NCI-H446 (cell line): ENCODE measurements at places on chromosomes 12 and 14.

DNA sequence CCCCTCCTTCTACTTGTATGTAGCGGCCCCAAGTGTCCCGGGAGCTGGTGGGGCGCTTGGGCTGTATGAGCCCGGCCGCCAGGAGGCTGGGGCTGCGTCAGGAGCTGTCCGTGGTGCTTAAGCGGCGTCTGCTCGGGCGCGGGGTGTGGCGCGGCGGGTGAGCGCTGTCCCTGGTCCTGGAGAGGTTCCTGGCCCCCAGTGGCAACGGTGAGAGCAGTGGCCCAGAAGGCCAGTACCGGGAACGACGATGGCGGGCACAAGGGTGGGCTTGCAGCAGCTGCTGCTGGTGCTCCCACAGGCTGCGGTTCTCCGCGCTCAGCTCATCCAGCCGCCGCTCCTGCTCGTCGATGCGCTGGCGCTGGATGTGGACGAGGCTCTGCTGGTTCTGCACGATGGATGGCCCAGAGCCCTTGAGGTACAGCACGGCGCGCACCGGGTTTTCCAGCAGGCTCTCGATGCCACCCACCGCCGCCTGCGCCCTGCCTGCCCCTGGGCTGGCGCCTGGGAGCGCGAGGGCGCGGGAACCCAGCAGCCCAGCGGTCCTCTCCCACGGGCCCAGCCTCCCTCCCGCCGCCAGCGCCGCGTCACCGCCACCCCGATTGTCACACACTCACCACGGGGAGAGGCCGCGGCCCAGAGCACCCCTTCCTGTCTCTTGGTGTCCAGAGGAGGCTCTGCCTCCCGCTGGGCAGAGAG is 41.9 kb upstream of the FKBP4 start:
- DNase-seq: no peak

DNA sequence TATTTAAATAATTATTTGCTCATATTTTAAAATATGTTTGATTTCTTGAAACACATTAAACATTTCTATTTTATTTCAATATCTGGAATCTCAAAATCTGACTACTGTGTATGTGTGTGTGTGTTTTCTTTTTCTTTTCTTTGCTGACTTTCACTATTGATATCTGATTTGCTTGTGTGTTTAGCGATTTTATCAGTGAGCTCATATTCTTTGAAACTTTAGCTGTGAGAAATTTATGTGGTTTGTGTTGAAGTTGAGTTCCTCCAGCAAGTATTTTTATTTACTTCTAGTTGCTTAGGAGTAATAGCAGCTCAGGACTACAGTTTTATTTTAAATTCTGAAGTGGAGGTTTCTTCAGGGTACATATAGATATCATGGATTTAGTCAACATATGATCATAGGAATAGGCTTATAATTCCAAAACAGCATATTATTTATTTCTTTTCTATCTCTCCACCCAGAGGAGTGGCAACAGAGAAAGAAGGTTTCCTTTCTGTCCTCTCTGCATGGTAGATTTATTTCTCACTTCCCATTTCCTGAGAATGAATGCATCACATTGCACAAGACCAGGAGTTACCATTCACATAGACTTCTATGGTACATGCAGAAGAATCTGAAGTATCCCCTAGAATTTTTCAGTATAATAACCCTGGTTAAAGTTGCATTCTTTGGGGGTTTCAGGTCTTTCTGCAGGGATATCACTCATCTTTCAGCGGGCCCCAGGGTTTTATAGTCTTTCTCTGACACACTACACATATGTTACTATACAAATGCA is 60.5 kb downstream of the PTPRQ start:
- no peak for DNase-seq

GRCh38 chr12:120640861-120641833 is 721 bp downstream of the CABP1 start:
- no peak for DNase-seq

GRCh38 chr12:122965321-122965751 is 927 bp downstream of the ABCB9 start:
- DNase-seq: no peak

DNA sequence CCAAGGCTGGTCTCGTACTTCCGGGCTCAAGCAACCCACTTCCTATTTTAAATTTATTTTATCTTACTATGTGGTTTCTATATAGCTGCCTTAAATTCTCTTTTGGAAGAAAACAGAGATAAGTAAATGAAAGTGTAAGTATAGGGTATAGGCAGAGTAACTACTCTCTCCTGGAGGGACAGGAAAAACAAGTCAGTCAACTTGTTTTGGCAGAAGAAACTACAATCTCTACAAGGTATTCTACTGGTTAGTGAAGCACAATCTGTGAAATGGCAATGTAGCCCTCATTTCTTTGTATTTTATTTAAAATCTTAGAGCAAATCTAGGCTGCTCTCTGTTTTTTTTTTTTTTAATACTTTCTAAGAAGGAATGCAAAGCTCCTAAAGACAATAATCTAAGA is 55.4 kb downstream of the UBR7 start:
- no peak for DNase-seq

- no peak for DNase-seq
Measured at GRCh38 chr12:42916143-42916542, 326.6 kb upstream of the PRICKLE1 start.

DNA sequence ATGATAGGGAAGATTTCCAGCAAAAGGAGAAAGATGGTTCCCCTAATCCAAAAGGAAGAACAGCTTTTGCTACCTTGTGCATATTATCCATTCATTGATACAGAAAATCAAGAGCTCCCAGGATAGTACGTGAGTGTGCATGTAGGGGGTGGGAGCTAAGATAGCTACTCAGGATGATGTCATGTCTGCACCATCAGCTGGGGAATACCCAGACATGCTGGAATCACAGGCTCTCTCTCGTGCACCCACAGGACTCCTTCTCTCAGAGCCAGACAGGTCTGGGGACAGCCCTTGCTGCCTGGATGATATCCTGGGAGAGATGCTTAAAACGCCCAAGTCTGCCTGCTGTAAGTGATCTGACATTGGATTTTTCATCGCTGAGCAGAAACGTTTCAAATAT is 38.9 kb downstream of the FOXN3 start:
- no peak for DNase-seq

DNA sequence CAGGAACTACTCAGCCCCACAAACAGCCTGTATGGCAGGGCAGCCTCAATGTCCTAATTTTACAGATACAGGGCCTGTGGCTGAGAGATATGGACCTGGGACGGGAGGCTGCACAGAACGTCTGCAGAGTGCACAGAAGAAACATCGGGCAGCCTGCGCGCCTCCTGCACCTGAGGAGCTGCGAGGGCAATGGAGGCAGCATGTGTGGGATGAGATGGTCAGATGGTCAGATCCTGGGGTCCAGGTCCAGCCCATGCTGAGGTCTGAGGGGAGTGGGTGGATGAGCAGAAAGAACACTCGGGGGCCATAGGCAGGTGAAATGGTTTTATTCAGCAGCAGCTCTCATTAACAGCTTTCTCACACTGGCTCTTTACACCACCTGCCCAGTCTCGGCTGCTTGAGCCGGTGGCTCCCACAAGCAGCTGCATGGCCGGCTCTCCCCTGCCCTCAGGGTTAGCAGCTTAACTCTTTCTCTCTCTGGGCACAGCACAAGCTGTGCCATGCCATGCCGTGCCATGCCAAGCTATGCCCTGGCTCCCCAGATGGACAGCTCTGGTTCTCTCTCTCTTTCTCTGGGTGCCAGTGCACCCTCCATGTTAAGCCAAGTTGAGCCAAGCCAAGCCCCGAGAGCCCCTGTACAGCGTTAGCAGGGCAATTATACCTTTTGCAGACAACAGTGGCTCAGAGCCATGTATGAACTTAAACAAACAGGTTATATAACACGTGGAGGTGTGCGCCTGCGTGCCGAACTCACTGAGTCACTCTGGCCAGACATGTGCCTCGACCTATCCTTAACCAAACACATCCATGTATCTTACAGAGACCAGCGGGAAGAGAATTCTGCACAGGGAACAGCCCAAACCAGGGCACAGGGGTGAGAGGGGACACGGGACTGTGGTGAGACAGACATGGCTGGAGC is 47.6 kb downstream of the RIMBP2 start:
- no peak for DNase-seq

DNA sequence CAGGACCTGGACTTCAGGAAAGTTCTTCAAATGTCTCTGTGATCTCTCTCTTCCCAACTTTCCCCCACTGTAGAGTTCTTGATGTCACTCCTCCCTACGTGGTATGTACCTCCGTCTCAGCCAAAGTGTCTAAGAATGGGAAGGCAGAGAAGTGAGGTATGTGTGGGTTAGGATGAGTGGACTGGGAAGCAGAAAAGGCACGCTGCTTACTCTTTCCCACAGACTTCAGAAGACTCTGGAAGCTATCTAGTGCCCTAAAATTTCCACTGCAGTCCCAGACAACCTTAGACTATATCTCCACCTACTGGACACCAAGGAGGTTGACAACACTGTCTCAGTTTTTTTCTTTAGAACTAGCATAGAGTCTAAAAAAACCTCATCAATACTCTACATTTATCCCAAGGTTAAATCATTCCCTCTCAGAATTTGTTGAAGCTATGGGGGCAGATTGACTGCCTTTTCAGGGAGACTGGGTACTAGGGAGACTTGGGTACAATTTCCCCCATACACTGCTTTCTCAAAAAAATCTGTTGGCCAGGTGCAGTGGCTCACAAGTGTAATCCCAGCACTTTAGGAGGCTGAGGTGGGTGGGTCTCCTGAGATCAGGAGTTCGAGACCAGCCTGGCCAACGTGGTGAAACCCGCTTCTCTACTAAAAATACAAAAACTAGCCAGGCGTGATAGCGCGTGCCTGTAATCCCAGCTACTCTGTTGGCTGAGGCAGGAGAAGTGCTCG is 20.6 kb upstream of the ITGA5 start:
- DNase-seq: peak; percentile 56

- no peak for DNase-seq
Measured at GRCh38 chr12:98121963-98122362, 393.4 kb upstream of the TMPO start.

GRCh38 chr12:102462795-102463465 is 17.4 kb downstream of the IGF1 start:
- no peak for DNase-seq

- DNase-seq: peak; percentile 16
Measured at GRCh38 chr12:92242907-92243306, 97.3 kb upstream of the BTG1 start.

GRCh38 chr12:103177639-103178255 is 220.3 kb downstream of the ASCL1 start:
- DNase-seq: no peak

GRCh38 chr14:23122086-23122485 is 3.0 kb upstream of the CEBPE start:
- no peak for DNase-seq

DNA sequence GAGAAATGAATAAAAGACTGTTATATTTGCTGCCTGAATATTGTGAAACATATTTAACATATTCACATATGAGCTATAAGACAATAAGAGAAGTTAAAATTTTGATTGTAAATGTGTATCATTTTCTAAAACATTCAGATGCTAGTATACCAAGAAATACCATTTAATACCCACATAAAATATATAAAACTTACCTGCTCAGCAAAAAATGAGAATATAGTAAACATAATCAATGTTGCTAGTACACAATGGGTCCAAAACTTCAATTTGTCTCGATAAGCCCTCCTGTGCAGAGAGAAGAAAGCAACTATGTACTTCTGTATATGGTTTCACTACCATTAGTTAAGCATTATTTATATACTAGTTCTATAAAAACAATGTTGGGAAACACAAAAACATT is 9.6 kb upstream of the SYCP3 start:
- no peak for DNase-seq

GRCh38 chr12:25054076-25054782 is 105.3 kb upstream of the BCAT1 start:
- DNase-seq: no peak

- DNase-seq: no peak
Measured at GRCh38 chr14:60654334-60654821, 5.1 kb upstream of the SIX1 start.

GRCh38 chr12:43973993-43974392 is 138.1 kb downstream of the TMEM117 start:
- no peak for DNase-seq

DNA sequence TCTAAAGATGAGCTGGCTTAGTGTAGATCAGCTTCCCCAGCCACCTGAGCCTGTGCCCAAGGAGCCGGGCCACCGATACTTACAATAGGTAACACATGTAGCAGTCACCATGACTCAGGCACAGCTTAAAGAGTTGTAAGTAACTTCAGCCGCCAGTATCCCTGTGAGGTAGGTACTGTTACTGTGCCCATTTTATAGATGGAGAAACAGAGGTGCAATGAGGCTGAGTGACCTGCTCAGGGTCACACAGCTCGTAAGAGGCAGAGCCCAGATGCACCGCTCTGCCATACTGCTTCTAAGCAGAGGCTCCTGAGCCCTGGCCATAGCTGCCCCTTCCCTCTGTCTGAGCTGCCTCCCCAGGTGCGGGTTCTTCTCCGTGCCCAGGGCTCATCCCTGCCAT is 58.5 kb downstream of the IQSEC3 start:
- DNase-seq: no peak

- no peak for DNase-seq
Measured at GRCh38 chr12:43281563-43281962, 270.4 kb downstream of the ADAMTS20 start.

GRCh38 chr14:80095623-80096022 is 115.7 kb downstream of the DIO2 start:
- DNase-seq: no peak

DNA sequence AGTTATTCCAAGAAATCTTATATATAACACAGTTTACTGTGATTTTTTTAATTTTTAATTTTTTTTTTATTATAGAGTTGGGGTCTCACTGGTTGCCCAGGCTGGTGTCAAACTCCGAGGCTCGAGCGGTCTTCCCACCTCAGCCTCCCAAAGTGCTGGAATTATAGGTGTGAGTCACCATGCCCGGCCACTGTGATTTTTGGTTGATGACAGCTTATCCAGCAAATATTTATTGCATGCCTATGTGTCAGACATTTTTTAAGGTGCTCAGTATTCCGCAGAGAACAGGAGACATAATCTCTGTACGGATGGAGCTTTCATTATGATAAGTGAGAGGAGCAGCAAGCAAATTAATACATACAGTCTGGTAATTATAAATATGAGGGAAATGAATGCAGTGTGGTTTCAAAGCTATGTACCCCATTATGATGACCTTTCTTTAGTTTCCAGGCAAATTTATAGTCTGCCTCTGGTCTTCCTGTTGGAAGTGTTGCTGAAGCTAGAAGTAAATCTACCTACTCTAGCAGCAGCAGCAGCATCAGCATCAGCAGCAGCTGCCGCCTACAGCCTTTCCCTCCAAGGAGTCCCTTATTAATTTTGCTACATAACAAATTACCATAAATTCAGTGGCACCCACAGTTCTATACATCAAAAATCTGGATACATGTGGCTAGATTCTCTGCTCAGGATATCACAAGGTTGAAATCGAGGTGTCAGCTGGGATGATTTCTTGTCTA is 32.3 kb downstream of the FRS2 start:
- no peak for DNase-seq

GRCh38 chr14:81433378-81433777 is 33.3 kb upstream of the STON2 start:
- DNase-seq: no peak
